ENCODE measurements at places on chromosomes 13 and 19. TPM values are rescaled to one million over a fixed set of nuclear protein-coding genes. Genes with fewer than 3 reads are reported as not detected.

DNA sequence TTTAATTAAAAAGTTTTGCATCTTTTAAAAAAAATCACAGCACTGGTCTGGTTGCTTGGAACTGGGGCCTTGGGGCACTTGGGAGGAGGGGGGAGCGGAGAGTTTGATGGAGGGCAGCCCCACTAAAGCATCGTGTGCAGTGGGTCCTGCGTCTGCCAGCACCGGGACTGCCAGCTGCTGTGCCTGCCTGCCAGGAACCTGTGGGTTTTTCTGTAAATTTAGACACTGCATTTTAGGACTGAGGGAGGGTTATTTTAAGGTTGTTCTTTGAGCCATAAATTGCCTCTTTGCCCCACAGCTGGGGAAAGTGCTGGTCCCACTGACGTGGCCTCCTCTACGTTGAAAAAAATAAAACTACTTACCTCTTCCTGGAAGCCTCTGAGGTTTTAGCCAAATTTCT lies 2.9 kb downstream of the KLF2 start:
- no peak for DNase-seq

- no peak for DNase-seq
Observed at GRCh38 chr13:27578121-27579030, 42.0 kb downstream of the LNX2 start.

THSD8 gene
- total RNA-seq = 0.23 TPM

DNA sequence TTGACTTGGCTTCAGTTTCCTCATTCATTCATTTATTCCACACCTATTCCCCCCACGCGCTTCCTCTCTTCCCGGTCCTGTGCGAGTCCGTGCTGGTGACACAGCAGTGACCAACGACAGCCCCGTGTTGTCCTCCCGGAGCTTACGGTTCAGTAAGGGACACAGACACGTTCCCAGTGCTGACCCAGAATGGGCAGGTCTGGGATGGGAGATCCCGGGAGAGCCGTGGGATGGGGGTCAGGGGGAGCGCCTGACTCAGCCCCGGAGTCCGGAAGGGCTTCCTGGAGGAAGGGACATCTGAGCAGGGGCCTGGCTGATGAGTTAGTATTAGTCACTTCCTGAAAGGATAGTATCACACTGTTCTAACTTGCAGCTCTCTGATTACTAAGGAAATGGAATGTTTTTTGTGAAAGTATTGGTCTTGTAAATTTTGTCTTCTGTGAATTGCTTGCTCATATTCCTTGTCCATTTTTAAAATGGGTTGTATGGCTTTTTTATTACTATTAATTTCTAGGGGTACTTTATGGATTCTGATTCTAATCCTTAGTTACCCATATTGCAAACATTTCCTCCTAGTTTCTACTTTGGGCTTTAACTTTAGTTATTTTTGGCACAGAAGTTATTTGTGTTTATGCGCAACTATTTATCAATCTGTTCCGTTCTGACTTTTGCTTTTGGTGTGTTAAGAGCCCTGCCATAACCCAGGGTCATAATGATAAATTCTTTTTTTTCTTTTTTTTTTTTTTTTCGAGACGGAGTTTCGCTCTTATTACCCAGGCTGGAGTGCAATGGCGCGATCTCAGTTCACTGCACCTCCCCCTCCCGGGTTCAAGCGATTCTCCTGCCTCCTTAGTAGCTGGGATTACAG lies 708 bp upstream of the ERCC1 start:
- peak; percentile 97 for DNase-seq

CEACAM20 gene
- not detected for total RNA-seq

DNA sequence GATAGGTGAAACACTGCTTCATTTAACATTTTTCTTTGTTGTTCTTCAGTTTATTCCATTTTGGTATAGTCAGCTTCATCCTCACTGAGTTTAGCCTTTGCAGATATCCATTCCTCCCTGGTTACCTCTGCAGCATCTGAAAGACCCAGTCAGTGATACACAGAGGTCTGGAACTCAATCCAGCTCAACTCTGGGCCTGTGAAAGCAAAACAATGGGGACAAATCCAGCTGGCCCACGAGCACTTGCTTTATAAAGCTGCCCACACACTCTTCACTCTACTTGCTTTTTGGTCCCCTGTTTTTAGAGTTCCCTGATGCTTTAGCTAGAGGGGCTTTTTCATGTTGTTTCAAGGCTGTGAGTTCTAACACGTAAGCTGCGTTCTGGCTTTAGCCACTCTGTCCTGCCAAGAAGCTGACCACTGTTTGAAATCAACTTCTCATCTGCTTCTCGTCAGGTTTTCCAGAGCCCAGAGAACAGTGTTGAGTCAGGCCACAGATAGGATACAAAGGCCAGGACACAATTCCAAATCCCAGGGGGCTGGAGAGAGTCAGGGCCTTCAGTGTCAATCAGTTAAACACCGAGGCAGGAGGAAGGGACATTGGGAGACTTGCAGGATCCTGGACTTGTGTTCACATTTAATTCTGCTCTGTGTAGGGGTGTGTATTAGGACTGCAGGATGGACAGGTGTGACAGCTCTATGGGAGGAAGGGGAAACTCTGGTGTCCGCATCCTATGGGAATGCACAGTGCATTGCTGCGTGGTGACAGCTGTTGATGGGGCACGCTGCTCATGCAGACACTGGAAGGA lies 83.5 kb upstream of the RNF113B start:
- no peak for DNase-seq

DNA sequence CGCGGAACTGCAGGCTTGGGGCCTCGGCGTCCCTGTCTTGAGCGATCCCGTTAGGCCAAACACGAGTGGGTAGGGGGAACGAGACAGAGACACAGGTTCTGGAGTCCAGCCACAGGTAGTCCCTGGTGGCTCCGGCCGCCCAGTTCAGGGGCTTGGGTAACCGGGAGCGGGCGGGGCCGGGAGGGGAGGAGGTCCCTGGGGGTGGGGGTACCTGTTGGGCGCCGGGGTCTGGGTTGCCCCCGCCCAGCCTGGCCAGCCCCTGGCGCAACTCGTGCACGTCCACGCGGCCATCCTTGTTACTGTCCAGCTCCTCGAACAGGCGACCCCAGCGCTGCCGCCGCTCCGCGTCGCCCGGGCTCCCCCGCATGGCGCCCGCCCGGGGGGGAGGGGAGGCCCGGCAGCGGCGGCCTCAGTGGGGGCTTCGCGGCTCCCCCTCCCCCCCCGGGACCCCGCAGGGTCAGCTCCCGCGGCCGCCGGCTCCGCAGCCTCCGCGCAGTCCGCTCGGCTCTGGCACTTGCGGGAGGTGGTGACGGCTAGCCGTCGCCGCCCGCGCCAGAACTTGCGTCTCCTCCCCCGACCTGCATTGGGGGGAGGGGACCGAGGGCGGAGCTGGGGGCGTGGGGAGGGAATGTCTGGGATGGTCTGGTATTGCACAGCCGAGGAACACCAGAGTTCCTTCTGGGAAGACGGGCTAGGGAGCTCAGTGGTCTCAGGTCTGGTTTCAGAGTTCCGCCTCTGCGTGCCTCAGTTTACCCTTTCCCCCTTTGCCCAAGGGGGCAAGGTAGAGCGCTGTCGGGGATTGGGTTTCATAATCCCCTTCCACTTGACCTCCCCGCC lies at the start of gene SLC25A23:
Gene SLC25A23, minus strand, starts transcription at position 531 of the 837 bp plus-strand sequence. Its CDS starts 164 bp downstream, at position 367.
- DNase-seq = peak; percentile 76

DNA sequence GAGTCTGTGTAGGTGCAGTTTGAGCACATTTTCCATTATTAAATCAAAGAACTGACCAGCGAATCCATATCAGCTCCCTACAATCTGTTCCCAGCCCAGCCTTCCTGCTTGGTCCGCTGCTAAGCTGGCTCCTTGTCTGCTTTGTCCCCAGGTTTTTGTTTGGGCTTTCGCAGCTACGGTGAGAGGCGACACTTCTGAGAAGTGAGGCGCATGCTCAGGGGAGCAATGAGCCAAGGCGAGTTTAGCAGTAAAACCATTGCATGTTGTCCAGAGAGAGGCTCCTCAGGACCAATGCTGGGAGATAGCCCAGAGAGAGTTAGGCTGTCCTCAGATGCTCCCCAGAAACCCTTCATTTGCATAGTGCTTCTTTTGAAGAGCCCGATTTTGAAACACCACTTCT lies 162.0 kb downstream of the ITGBL1 start:
- no peak for DNase-seq

- DNase-seq = peak; percentile 84
Observed at GRCh38 chr19:32691291-32691951, at the start of gene NUDT19. Gene NUDT19 (plus strand): TSS chr19:32691821. CDS start chr19:32691961, 140 bp downstream.

RYR1 gene
- 0.14 TPM for total RNA-seq

ANGPTL8 gene
- not detected for total RNA-seq

GRCh38 chr13:98746968-98747367 lies 5.5 kb downstream of the SLC15A1 start:
- DNase-seq = no peak

DNA sequence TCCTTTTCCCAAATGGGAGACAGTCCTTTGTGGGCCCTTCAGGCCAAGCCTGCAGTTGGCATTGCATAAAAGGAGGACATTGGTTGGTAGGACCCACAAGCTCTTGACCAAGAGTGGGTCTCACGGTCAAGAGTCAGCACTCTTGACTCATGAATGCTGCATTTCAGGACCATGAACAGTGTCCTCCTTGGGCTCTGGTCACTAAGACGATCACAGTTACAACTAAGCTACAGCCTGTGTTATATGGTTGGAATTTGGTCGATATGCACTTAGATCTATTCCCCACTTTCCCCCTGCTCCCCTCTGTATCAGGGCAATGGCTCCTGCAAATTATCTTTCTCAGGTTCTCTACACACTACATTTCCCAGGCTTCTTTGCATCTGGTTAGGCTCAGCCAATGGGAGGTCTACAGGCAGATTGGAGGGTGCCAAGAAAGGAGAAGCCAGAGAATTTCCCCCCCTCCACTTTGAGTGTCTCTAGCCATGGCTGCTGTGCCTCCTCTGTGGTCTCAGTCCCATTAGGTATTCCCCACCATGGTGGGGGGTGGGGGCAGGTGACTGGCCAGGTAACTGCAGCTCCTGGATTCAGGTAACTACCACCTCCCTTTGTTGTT lies 3.1 kb upstream of the OLFM2 start:
- peak; percentile 32 for DNase-seq

DNA sequence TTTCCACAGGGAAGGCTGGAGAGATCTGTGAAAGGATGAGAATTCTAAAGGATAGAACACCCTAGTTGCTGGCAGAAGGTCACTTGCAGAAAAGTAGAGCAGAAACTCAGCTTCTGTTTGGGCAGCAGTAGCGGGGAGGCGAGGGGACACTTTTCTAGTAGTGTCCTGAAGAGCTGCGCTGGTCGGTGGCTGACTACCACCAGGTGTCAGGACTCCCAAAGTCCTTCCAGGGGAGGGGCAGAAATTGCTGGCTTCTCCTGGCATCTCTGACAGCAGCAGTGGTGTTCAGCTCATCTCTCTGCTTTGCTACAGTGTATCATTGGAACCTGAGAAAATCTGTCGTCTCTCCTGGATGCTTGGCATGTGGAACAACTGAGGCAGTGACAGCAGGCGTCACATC lies 120.9 kb downstream of the ZDHHC20 start:
- no peak for DNase-seq
